ENCODE measurements at places on chromosomes 12 and 14.
A peak's percentile ranks its signal among the peaks of the same experiment; 100 is the strongest.

DNA sequence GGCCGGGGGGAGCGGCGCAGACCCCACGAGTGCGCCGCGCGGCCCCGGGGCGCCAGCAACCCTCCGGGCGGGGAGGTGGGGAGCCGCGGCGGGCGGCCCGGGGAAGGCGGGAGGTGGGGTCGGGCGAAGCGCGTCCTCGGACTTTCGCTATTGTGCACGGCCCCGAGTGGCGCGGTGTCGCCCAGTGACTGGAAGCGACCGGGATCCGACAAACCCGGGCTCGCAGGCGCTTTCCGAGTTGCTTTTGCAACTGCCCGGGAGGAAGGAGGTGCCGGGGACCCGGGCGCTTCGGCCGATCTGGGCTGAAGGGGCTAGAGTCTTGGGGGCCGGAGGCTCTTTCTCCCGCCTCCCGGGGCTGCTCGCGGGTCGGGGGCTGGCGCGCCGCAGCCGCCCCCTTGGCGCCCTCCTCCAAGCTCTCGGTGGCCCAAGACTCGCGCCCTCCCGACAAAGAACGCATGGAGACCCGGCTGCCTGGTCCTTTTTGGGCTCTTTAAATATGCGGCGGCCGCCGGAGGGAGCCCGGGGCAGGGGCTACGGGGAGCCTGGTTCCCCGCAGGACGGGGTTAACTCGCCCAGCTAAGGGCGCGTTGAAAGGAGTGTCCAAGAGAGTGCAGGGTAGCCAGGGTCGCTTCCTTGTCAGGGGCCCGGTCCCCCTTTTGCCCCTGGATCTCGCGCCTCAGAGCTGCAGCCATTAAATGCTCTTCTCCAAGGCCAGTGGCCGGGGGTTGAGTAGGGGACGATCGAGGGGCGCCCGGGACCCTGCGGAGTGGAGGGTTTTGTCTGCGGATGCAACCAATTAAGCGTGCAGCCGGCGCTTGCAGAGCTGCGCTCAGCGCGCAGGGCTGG is 1.4 kb downstream of the HMGA2 start:
- no peak overlapping the region for H3K27ac ChIP-seq
- peaks cover 18% of the 10 kb centered on the region for H3K4me1 ChIP-seq
- no peaks in the 10 kb centered on the region for H3K36me3 ChIP-seq
- no peak for DNase-seq
- peaks cover 77% of the 10 kb centered on the region for H3K27me3 ChIP-seq

DNA sequence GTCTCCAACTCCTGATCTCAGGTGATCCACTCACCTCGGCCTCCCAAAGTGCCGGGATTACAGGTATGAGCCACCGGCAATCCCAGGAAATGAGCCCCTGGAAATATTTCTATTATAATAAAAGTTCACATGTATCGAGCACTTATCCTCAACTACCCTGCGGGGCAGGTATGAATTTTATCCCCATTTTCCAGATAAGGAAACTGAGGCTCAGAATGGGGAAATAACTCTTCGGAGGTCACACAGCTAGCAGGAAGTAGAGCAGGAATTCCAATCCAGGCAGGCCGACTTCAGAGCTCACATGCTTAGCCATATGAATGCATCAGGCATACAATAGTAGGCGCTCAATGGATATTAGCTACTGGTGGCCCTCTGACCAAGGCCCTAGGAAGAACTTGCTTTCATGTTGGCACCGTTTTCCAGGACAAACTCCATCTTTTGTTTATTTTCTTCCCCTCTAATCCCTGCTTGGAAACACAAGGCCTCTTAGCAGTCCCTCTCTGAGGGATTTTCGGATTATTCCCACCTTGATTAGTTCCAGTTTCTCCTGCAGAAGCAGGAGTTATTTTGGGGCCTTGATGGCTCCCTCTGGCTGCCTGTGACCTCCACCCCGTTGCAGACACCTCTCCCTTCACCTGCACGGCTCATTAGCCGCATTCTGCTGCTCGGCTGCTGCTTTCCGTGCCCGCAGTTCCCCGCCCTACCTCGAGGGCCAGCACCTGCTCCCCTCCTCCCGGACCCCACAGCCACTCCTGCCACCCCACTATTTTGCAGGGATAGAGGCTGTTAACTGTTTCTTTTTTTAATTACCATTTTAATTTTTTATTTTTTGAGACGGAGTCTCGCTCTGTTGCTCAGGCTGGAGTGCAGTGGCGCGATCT is 18.7 kb upstream of the POP5 start:
- no peak for DNase-seq
- no peak overlapping the region for H3K4me3 ChIP-seq
- peaks cover 5% of the 10 kb centered on the region for H3K27me3 ChIP-seq

GRCh38 chr14:96574633-96575632 is 72.8 kb downstream of the PAPOLA start:
- no peak overlapping the region for H3K27ac ChIP-seq
- peaks cover 4% of the 10 kb centered on the region for H3K4me1 ChIP-seq
- DNase-seq: no peak
- no peaks in the 10 kb centered on the region for H3K27me3 ChIP-seq
- H3K36me3 ChIP-seq: peaks cover 3% of the 10 kb centered on the region
- no peak overlapping the region for H3K4me3 ChIP-seq

GRCh38 chr12:34397591-34398365 is 375.5 kb downstream of the ALG10 start:
- H3K27ac ChIP-seq: no peak overlapping the region
- H3K27me3 ChIP-seq: no peaks in the 10 kb centered on the region
- H3K36me3 ChIP-seq: no peaks in the 10 kb centered on the region
- H3K4me1 ChIP-seq: no peaks in the 10 kb centered on the region

DNA sequence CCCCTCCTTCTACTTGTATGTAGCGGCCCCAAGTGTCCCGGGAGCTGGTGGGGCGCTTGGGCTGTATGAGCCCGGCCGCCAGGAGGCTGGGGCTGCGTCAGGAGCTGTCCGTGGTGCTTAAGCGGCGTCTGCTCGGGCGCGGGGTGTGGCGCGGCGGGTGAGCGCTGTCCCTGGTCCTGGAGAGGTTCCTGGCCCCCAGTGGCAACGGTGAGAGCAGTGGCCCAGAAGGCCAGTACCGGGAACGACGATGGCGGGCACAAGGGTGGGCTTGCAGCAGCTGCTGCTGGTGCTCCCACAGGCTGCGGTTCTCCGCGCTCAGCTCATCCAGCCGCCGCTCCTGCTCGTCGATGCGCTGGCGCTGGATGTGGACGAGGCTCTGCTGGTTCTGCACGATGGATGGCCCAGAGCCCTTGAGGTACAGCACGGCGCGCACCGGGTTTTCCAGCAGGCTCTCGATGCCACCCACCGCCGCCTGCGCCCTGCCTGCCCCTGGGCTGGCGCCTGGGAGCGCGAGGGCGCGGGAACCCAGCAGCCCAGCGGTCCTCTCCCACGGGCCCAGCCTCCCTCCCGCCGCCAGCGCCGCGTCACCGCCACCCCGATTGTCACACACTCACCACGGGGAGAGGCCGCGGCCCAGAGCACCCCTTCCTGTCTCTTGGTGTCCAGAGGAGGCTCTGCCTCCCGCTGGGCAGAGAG is 41.9 kb upstream of the FKBP4 start:
- DNase-seq: peak; percentile 74
- peaks cover 2% of the 10 kb centered on the region for H3K4me1 ChIP-seq
- H3K36me3 ChIP-seq: no peaks in the 10 kb centered on the region
- H3K4me3 ChIP-seq: no peak overlapping the region

DNA sequence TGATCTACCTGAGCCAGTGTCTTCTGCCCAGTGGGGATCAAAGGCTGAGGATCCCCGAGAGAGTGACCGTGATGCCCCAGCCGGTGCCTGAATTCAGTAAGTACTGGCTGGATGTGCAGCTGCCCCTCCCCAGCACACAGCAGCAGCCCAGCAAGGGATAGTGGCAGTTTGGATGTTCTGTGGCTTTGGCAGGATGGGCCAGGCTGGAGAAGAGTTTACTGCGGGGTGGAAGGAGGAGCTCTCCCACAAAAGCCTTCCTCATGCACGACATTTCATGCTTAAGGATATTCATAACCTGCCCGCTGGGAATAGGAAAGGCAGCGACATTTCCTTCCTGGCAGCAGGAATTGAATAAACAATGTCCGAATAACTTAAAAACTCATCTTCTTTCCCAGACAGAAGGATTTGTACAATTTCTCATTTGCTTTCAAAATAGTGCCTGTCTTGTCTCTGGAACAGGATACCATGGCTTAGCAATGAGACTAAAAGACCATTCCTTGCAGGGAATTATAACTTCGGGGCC is 135.6 kb upstream of the PRMT8 start:
- no peaks in the 10 kb centered on the region for H3K4me1 ChIP-seq
- no peaks in the 10 kb centered on the region for H3K36me3 ChIP-seq
- peaks cover 6% of the 10 kb centered on the region for H3K27me3 ChIP-seq

- no peak overlapping the region for H3K4me3 ChIP-seq
- H3K27me3 ChIP-seq: no peaks in the 10 kb centered on the region
- H3K36me3 ChIP-seq: peaks cover 44% of the 10 kb centered on the region
- H3K4me1 ChIP-seq: peaks cover 15% of the 10 kb centered on the region
Observed at GRCh38 chr12:124478985-124479645, 88.3 kb downstream of the NCOR2 start.

- no peak overlapping the region for H3K27ac ChIP-seq
- peaks cover 10% of the 10 kb centered on the region for H3K27me3 ChIP-seq
- H3K36me3 ChIP-seq: no peaks in the 10 kb centered on the region
- H3K4me1 ChIP-seq: no peaks in the 10 kb centered on the region
- no peak for DNase-seq
Observed at GRCh38 chr14:51431033-51431709, 191.1 kb downstream of the TMX1 start.

DNA sequence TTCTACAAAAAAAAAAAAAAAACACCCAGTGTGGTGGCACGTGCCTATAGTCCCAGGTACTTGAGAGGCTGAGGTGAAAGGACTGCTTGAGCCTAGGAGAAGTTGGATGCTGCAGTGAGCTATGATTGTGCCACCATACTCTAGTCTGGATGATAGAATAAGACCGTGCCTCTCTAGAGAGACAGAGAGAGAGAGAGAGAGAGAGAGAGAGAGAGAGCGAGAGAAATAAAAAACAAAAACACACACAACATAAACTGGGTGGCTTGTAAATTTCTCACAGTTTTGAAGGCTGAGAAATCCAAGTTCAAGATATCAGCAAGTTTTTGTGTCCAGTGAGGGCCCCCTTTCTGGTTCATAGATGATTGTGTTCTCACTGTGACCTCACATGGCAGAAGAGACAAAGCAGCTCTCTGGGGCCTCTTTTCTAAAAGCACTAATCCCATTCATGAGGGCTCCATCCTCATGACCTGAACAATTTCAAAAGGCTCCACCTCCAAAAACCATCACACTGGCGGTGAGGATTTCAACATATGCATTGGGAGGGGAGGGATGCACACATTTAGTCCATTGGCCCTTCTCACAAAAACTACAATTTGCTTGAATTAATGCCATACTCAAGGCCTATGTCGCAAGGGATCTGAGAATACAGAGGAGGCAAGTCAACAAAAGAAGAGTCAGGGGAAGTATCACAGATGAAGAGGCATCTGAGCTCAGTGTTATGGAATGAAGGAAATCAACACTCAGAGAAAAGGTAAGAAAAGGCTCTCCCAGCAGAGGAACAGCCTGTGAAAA is 94.9 kb downstream of the PPM1H start:
- no peak for DNase-seq
- no peaks in the 10 kb centered on the region for H3K36me3 ChIP-seq
- no peak overlapping the region for H3K27ac ChIP-seq
- H3K4me1 ChIP-seq: no peaks in the 10 kb centered on the region

DNA sequence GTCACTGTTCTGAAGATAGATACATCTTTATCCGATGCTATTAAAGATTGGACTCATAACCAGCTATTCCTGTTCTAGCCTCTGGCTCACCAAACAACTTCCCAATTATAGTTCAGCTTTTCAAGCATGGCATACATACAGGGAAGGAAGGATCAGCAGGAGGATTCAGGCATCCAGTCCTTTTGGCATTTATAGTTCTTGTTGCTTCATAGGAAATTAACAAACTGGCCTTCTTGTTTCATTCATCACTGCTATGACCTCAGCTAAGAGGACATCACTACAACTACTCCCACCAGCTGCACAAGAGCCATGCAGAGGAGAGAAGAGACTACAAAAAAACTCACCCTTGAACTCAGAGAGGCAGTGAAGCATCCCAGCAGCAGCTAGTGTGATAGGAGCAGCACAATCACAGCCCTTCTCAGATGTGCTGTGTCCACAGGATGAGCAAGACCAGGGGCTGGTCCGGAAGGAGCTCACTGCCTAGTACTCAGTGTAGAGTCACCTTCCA is 100.5 kb downstream of the SPTSSA start:
- DNase-seq: no peak
- H3K27ac ChIP-seq: no peak overlapping the region
- peaks cover 9% of the 10 kb centered on the region for H3K27me3 ChIP-seq
- H3K4me3 ChIP-seq: no peak overlapping the region
- peaks cover 2% of the 10 kb centered on the region for H3K4me1 ChIP-seq
- H3K36me3 ChIP-seq: no peaks in the 10 kb centered on the region

DNA sequence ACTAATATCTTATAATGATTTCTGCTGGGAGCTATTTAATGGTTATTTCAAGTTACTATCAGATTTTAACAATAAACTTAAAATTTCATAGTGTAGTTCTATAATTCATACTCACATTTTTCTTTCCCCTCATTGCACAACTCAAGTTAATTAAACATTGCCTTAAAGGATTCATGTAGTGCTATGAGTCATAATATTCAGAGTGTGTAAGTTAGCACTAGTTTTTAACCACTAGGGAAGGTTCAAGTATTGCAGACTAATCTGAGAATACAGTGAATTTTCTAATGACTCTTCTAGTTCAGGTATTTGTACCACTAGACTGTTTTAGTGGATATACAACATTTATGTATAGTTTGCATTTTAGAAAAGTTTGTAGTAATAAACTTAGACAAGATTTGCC is 49.9 kb downstream of the FOXA1 start:
- H3K27ac ChIP-seq: no peak overlapping the region
- H3K4me3 ChIP-seq: no peak overlapping the region
- no peak for DNase-seq
- H3K27me3 ChIP-seq: no peaks in the 10 kb centered on the region

DNA sequence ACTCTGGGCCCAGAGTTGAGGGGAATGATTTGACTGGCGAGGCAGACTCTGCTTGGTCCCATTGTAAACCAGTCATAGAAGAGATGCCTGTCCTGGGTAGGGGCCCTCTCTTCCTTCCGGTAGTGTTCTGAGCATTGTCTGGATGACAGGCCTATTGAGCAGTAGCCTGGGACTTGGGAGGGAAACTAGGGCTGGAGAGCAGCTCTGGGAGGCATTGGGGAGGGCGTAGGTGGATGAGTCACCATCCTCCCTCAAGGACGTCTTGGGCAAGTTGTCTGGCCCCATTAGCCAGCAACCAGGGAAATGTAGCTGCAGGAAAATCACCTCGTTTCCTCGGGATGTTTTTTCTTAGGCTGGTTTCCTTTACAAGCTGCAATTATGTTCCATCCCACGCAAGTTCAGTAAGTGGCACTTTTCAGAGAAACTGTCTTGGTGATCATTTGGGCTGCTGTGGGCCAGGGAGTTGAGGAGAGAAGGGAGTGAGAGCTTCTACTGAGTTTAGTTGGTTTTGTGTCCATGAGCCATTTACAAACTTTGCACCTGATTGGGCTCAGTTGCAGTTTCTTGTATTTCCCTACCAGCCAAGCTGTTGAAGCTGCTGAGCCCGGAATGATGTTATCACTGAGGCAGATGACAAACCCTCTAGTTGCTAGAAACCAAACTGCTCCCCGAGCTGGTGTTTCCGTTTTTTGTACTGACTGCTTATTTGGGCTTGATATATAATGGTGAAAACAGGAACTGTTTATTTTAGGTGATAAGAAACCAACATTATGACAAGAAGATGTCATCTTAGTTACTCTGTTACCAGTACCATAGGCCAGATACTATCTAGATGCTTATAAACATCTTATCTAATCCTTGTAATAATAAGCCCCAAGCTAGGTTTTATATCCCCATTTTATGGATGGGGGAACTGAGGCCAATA is 147.6 kb downstream of the CHST11 start:
- peaks cover 69% of the 10 kb centered on the region for H3K4me1 ChIP-seq
- peak overlapping the region; percentile 90 for H3K27ac ChIP-seq
- peak; percentile 74 for DNase-seq
- H3K27me3 ChIP-seq: no peaks in the 10 kb centered on the region

Measured in T-helper 2 cell treated with Interferon-gamma antibody and Interleukin-4, amounts not matched to agents 5 μg/mL and 100 μg/mL, for 36 hours (primary cell).